Naive B cell (primary cell): ENCODE measurements at places on chromosomes 16 and 17.

DNA sequence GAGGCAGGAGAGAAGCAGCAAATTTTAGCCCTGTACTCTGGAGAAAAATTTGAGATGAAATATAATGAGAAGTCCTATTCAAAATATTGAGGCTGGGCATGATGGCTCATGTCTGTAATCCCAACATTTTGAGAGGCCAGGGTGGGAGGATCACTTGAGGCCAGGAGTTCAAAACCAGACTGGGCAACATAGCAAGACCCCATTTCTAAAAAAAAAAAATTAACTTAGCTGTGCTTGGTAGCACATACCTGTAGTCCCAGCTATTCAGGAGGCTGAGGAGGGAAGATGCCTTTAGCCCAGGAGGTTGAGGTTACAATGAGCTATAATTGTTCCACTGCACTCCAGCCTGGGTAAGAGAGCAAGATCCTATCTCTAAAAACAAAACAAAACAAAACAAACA, 103.4 kb downstream of the CACNG3 start:
- H3K4me1 ChIP-seq: no peaks in the 10 kb centered on the region
- no peaks in the 10 kb centered on the region for H3K36me3 ChIP-seq
- H3K4me3 ChIP-seq: no peak overlapping the region
- no peak overlapping the region for H3K27ac ChIP-seq

GRCh38 chr17:69874175-69874670, 200.8 kb upstream of the KCNJ16 start:
- no peaks in the 10 kb centered on the region for H3K36me3 ChIP-seq
- no peak for DNase-seq
- H3K4me1 ChIP-seq: peaks cover 2% of the 10 kb centered on the region
- H3K4me3 ChIP-seq: no peak overlapping the region
- H3K27me3 ChIP-seq: no peaks in the 10 kb centered on the region

GRCh38 chr17:6045621-6046357, 24.4 kb upstream of the WSCD1 start:
- H3K4me3 ChIP-seq: no peak overlapping the region
- peaks cover 5% of the 10 kb centered on the region for H3K27me3 ChIP-seq
- no peaks in the 10 kb centered on the region for H3K36me3 ChIP-seq
- H3K4me1 ChIP-seq: no peaks in the 10 kb centered on the region
- no peak overlapping the region for H3K27ac ChIP-seq

DNA sequence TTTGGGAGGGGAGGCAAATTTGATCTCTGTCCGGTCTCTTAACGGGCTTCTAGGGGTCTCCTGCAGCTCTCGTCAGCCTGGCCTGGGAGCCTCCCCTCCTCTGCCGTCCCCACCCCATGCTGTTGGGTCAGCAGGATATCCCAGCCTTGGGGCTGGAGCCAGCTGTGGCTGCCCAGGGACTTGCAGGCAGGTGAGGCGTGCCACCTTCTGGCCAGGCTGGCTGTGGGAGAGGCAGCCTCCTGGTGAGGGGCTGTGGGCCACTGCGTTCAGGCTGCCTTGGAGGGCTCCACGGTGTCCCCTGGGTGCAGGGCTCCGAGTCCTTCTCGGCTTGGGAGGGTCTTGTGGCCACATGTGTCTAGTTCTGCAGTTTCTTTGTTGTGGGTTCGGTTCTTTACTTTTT, 34.6 kb downstream of the TBCD start:
- H3K4me1 ChIP-seq: peaks cover 12% of the 10 kb centered on the region
- no peak overlapping the region for H3K27ac ChIP-seq
- no peak overlapping the region for H3K4me3 ChIP-seq
- DNase-seq: no peak

DNA sequence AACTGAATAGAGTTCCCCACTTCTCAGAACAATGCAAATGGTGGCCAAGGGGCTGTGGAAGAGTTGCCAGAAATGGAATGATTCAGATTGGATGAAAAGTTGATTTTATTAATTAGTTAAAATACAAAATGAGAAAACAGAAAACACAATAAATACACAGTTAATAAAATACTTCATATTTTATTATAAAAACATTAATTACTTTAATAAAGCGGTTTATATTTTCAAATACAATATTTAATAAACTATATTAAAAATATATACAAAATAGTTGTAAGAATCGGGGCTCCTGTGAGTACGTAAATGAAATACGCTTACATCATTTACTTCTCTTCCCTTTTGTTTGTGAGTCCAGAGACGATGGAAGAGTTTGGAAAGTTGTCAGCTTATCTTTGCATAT, 507.6 kb downstream of the WWOX start:
- H3K4me3 ChIP-seq: no peak overlapping the region
- no peak overlapping the region for H3K27ac ChIP-seq
- no peak for DNase-seq
- no peaks in the 10 kb centered on the region for H3K36me3 ChIP-seq
- H3K4me1 ChIP-seq: peaks cover 5% of the 10 kb centered on the region
- H3K27me3 ChIP-seq: no peaks in the 10 kb centered on the region

DNA sequence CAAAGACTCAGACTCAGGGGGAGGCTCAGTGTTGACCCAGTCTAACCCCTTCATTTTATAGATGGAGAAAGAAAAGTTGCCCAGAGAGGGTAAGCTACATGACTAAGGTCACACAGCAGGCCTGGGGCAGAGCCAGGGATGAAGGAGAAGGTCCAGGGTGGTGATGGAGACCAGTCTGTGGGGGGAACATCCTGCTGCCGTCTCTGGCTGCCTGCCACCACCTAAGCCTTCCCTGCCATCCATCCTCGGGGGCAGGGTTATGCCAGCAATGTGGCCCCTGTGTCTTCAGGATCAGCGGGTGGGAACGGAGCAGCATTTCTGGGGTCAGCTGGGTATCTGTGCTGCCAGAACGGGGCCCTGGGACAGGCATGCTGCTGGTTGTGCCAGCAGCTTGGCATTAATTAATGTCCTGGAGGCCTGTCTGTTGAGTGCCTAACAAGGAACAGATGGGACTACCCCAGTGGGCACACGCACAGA, 5.5 kb downstream of the DOK4 start:
- no peaks in the 10 kb centered on the region for H3K36me3 ChIP-seq
- peaks cover 41% of the 10 kb centered on the region for H3K27me3 ChIP-seq
- H3K4me1 ChIP-seq: peaks cover 47% of the 10 kb centered on the region
- H3K4me3 ChIP-seq: no peak overlapping the region
- DNase-seq: no peak

GRCh38 chr17:79824893-79825579, 14.2 kb downstream of the CBX4 start:
- no peak overlapping the region for H3K27ac ChIP-seq
- peaks cover 45% of the 10 kb centered on the region for H3K27me3 ChIP-seq
- peaks cover 8% of the 10 kb centered on the region for H3K36me3 ChIP-seq
- H3K4me3 ChIP-seq: no peak overlapping the region

DNA sequence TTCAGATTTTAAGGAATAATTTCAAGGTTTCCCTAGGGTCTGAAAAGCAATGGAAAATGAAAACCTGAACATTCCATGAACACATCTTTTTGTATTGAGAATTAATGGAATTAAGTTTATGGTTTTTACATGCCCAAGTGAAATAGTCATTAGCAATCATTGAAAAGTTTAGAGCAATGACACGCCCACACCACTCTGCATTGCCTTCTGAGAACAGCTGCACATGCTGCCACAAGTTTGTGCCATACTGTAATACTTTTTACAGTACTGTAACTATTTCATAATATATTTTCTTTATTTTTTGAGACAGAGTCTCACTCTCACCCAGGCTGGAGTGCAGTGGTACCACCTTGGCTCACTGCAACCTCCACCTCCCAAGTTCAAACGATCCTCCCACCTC, 345.2 kb upstream of the PMFBP1 start:
- no peaks in the 10 kb centered on the region for H3K4me1 ChIP-seq
- no peak overlapping the region for H3K27ac ChIP-seq
- H3K36me3 ChIP-seq: no peaks in the 10 kb centered on the region
- no peak for DNase-seq
- H3K4me3 ChIP-seq: no peak overlapping the region
- H3K27me3 ChIP-seq: no peaks in the 10 kb centered on the region

DNA sequence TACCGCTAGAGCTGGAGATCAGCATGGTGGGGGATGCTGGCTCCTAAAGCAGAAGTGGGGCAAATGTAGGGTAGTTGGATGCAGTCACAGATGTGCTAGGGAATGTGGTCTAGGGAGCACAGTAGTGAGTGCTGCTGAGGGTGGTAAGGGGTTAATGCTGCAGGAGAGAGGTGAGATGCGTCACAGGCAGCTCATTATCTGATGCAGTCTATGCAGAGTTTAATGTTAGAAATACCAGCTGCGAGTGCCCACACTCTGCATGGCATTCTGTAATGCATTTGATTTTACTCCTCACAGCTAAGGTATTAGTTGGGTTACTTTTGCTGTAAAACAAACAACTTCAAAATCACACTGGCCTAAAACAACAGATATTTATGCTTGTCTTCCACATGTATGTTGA, 491.3 kb upstream of the HSBP1 start:
- no peak overlapping the region for H3K4me3 ChIP-seq
- no peaks in the 10 kb centered on the region for H3K36me3 ChIP-seq
- no peak overlapping the region for H3K27ac ChIP-seq

- no peak overlapping the region for H3K4me3 ChIP-seq
- H3K27ac ChIP-seq: no peak overlapping the region
- DNase-seq: no peak
- peaks cover 46% of the 10 kb centered on the region for H3K27me3 ChIP-seq
Measured at GRCh38 chr17:41061964-41062363, 2.0 kb upstream of the KRTAP2-3 start.

DNA sequence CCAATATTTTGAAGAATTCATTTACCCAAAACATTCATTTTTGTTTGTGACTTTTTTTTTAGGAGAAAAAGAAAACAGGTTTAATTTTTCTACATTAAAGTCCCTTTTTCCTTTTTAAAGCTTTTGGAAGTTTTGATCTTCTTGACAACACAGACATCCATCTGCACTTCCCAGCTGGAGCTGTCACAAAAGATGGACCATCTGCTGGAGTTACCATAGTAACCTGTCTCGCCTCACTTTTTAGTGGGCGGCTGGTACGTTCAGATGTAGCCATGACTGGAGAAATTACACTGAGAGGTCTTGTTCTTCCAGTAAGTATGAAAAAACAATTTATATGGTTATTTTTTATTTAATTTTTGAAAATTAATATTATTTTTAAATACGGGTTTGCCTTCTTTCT, 37.2 kb downstream of the SIAH1 start:
- no peaks in the 10 kb centered on the region for H3K27me3 ChIP-seq
- peaks cover 4% of the 10 kb centered on the region for H3K36me3 ChIP-seq
- H3K4me3 ChIP-seq: no peak overlapping the region
- peaks cover 10% of the 10 kb centered on the region for H3K4me1 ChIP-seq
- H3K27ac ChIP-seq: no peak overlapping the region

GRCh38 chr17:50062293-50063243, 6.7 kb downstream of the ITGA3 start:
- peaks cover 3% of the 10 kb centered on the region for H3K4me1 ChIP-seq
- H3K27ac ChIP-seq: no peak overlapping the region
- H3K27me3 ChIP-seq: peaks cover 77% of the 10 kb centered on the region
- H3K4me3 ChIP-seq: no peak overlapping the region

- H3K4me3 ChIP-seq: no peak overlapping the region
- no peaks in the 10 kb centered on the region for H3K4me1 ChIP-seq
- no peak overlapping the region for H3K27ac ChIP-seq
- H3K27me3 ChIP-seq: no peaks in the 10 kb centered on the region
- no peak for DNase-seq
- peaks cover 4% of the 10 kb centered on the region for H3K36me3 ChIP-seq
Measured at GRCh38 chr16:72286936-72287620, 115.1 kb upstream of the PMFBP1 start.

DNA sequence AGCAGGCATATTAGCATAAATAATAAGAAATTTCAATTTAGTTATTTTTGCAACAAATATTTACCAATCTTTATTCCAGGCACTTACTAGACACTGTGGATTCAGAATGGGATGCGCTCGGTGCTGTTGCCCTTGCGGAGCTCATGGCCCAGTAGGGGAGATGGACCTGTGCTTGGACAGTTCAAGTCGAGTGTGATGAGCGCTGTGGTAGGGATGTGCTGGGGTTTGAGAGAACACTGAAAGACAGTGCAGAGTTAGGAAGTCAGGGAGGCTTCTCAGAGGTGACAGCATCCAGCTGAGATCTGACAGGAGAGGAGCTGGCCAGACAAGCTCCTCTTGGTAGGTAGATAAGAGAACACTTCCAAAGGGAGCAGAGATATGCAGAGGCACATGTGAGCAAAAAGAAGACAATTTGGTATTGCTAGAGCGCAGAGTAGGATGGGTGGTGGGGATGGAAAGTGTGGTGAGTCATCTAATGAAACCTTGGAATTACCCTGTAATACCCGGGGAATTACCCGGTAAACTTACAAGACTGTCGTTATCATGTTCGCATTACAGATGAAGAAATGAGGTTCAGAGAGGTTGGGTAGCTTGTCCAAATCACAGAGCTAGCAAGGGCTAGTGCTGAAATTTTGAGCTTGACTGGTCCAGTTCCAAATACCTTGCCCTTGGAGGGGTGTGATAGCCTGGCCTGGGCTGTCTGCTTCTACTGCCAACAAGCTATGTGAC, 298.1 kb upstream of the N4BP1 start:
- no peak overlapping the region for H3K27ac ChIP-seq
- H3K4me3 ChIP-seq: no peak overlapping the region
- no peaks in the 10 kb centered on the region for H3K4me1 ChIP-seq
- no peaks in the 10 kb centered on the region for H3K27me3 ChIP-seq
- no peaks in the 10 kb centered on the region for H3K36me3 ChIP-seq

GRCh38 chr16:84552135-84552534, 47.7 kb upstream of the MEAK7 start:
- no peaks in the 10 kb centered on the region for H3K27me3 ChIP-seq
- no peak overlapping the region for H3K4me3 ChIP-seq
- H3K36me3 ChIP-seq: no peaks in the 10 kb centered on the region
- DNase-seq: no peak
- H3K27ac ChIP-seq: no peak overlapping the region
- H3K4me1 ChIP-seq: peaks cover 26% of the 10 kb centered on the region

GRCh38 chr17:79913896-79914812, 74.9 kb upstream of the CBX4 start:
- peaks cover 12% of the 10 kb centered on the region for H3K27me3 ChIP-seq
- H3K4me1 ChIP-seq: peaks cover 7% of the 10 kb centered on the region
- no peak overlapping the region for H3K27ac ChIP-seq
- H3K4me3 ChIP-seq: no peak overlapping the region

DNA sequence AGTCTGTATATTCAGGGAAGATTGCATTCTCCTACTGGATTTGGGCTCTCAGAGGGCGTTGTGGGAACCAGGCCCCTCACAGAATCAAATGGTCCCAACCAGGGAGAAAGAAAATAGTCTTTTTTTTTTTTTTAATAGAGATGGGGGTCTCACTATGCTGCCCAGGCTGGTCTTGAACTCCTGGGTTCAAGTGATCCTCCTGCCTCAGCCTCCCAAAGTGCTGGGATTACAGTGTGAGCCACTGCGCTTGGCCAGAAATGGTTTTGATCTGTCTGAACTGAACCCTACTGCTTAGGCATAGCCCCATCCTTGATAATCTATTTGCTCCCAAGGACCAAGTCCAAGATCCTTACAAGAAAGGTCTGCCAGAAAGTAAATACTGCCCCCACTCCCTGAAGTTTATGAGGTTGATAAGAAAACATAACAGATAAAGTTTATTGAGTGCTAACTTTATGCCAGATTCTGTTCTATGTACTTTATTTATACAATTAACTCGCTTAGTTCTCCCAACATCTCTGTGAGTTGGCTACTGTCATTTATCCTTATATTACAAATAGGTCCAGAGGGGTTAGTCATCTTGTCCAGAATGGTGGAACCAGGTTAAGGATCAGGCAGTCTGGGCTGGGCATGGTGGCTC, 13.5 kb downstream of the G6PC1 start:
- peaks cover 4% of the 10 kb centered on the region for H3K4me1 ChIP-seq
- no peak overlapping the region for H3K4me3 ChIP-seq
- no peak for DNase-seq
- no peaks in the 10 kb centered on the region for H3K36me3 ChIP-seq

GRCh38 chr17:45782889-45783592, 1.1 kb upstream of the CRHR1 start:
- H3K27ac ChIP-seq: peak overlapping the region; percentile 80
- DNase-seq: no peak
- peak overlapping the region; percentile 87 for H3K4me3 ChIP-seq
- H3K36me3 ChIP-seq: no peaks in the 10 kb centered on the region
